ENCODE measurements at places on chromosomes 4 and X.

DNA sequence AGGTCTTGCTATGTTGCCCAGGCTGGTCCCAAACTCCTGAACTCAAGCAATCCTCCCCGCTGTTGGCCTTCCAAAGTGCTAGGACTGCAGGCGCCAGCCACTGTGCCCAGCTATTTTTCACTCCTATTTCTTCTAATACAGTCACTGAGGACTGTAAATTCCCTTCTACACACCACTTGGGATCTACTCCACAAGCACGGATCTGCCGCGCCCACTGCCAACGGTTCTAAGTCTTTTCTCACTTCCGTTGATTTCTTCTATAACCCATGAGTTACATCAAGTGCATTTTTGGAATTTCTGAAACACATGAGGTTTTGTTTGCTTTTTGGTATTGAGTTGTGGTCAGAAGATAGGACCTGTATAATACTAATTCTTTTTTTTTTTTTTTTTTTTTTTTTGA lies 48.6 kb downstream of the FAM53A start:
- DNase-seq: no peak

DNA sequence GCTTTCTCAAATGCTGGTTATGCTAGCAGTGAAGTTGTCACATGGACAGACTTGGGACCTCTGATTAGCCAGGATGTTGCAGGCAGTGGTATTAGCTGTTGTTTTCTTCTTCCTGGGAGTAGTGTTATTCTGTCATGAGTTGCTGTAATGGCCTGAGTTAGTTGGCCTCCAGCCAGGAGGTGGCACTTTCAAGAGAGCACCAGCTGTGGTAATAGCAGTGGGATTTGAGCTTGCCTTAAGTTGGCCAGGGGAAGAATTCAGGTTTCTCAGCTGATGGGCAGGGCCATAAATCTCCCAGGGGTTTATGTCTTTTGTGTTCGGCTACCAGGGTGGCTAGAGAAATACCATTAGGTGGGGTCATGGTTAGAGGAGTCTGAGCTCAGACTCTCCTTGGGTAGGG lies 132.6 kb downstream of the GLUD2 start:
- DNase-seq: peak; percentile 34

- peak; percentile 61 for DNase-seq
Measured at GRCh38 chr4:7462509-7462971, 27.8 kb upstream of the PSAPL1 start.

- no peak for DNase-seq
Measured at GRCh38 chrX:153635388-153635787, 11.6 kb upstream of the DUSP9 start.

- no peak for DNase-seq
Measured at GRCh38 chr4:180810581-180810980, 1432.6 kb upstream of the TENM3 start.

GRCh38 chr4:142271832-142272231 lies 574.3 kb downstream of the INPP4B start:
- no peak for DNase-seq

- DNase-seq: peak; percentile 32
Measured at GRCh38 chr4:3074846-3075651, 568 bp downstream of the HTT start.

- DNase-seq: no peak
Measured at GRCh38 chr4:182280436-182281111, 37.4 kb downstream of the TENM3 start.

- no peak for DNase-seq
Measured at GRCh38 chr4:40199999-40200874, 3.4 kb downstream of the RHOH start.

DNA sequence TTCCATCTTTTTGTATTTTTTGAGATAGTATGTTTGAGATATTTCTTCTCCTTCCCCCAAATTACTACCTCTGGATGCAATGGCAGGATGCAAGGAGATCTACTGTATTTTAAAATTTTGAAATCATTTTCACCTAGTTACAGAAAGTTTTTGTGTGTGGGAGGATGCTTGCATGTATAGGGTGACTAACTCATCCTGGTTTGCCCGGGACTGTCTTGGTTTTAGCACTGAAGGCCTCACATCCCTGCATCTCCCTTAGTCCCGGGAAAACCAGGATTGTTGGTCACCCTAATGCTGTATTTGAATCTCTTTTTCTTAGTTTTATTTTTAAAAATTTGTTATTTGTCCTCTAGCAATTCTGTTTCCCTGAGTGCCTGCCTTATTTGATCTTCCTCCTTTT lies 12.1 kb downstream of the SUPT20HL2 start:
- no peak for DNase-seq
